ENCODE measurements at places on chromosomes 5 and 9.

- DNase-seq, result no peak
These were observed 728.3 kb upstream of the SEMA6A start for GRCh38 chr5:117302949-117303348.

- DNase-seq, result no peak
These were observed 78.0 kb downstream of the WNK2 start for GRCh38 chr9:93261735-93262523.

- no peak for DNase-seq
These were observed 90.9 kb upstream of the SLCO6A1 start for GRCh38 chr5:102589661-102590060.

- DNase-seq, result no peak
These were observed 497.0 kb upstream of the TUSC1 start for GRCh38 chr9:26175264-26175663.

GRCh38 chr9:70589571-70590314 is 175.3 kb upstream of the KLF9 start:
- DNase-seq, result no peak

GRCh38 chr5:43555895-43556606 is 826 bp downstream of the PAIP1 start:
- peak; percentile 49 for DNase-seq

- DNase-seq, result peak; percentile 9
These were observed 533.0 kb downstream of the BNC2 start for GRCh38 chr9:16337322-16338029.

DNA sequence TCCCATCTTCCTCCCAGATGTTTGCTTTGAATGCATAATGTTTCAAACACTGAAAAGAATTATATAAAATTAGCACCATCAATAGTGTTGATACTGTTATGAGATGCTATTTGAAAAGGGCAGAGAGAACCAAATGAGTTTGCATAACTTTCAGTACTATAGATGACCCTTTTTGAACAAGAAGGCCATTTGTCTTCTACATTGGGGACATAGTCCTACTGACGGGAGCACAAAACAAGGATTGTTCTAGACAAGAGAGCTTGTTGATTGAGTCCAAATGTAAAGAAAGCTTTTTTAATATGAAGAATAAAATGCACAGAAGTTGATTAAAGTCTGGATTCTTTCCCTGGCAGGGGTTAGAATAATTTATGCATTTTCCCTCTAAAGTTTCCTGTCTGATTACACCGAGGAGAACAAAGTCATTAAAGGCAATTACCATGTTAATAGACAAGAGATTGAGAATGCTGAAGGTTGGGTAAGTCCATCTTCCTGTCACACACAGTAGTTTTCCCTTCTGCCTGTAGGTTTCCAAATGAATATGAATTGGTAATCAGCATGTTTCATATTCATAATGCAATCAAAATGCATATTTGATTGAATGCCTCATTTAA is 32.8 kb upstream of the ADCY2 start:
- DNase-seq, result no peak

DNA sequence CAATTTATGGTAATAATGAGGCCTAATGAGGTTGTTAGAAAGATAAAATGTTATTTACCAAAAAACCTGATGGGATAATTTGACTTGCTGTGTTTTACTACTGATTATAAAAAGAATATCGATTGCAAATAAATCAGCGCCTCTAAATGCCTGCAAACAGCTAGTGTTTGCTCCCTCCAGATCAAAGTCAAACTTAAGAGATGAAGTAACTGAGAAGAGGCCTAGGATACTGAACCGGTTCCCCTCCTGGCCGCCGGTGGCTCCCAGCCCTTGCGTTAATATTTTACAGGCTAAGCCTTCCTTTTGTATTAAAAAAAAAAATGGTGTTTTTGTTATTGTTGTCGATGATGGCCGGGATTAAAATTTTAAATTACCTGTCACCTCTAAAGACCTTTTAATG is 2.6 kb downstream of the IRX1 start:
- DNase-seq, result no peak

GRCh38 chr5:177312649-177313181 is 1.0 kb upstream of the MXD3 start:
- peak; percentile 6 for DNase-seq

- DNase-seq, result no peak
These were observed 6.9 kb downstream of the FGD3 start for GRCh38 chr9:92954049-92954861.

GRCh38 chr9:75452512-75452911 is 364.2 kb downstream of the OSTF1 start:
- DNase-seq, result no peak

DNA sequence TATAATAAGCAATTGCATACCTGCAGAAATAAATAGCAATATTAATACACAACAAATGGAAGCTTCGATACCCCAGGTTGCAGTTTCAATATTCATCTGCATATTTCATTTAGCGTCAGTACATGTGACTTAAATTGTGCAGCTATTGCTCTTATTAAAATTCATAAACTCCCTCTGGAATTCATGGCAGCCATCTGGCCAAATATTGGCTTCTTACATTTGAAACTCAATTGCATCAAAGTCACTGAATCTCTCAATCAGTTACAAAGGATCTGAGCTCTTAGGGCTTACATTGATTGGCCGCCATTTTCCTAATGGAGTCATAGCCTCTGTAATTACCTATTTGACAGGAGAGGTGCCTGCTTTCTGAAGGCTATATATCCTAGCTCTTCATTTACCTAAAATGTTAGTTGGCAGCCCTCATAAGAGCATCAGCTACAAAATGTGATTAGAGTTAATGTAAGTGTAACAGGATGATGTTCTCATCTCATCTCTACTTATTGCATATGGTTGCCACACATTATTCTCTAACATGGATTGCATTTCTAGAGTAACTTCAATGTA is 453.5 kb downstream of the CAAP1 start:
- DNase-seq, result no peak

GRCh38 chr5:90741022-90741564 is 182.5 kb downstream of the ADGRV1 start:
- no peak for DNase-seq

- DNase-seq, result no peak
These were observed 52.9 kb upstream of the VLDLR start for GRCh38 chr9:2568689-2569088.

GRCh38 chr9:123954518-123955280 is 24.8 kb upstream of the DENND1A start:
- DNase-seq, result no peak

GRCh38 chr5:170570476-170570875 is 66.7 kb downstream of the KCNIP1 start:
- peak; percentile 64 for DNase-seq

- no peak for DNase-seq
These were observed 259.2 kb downstream of the FBXL17 start for GRCh38 chr5:108122702-108123101.

GRCh38 chr5:44919560-44919959 is 110.8 kb downstream of the MRPS30 start:
- DNase-seq, result no peak

DNA sequence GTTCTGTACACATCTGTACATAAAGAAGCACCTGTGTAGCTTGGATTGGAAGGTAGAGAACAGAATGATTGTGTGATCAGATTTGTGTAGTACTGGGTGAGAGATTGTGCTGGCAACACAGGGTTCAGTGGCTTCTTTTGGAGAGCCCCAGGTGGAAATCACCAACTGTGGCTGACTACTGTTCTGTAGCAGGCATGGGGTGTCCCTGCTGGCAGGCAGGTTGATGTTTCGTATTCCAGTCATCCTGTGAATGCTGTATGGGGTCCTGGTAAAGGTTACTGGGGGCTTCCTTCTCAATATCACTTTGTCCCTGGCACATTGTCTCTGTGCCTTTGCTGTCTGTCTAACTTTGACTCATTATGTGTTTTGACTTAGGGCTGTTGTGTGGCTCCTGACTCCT is 5.3 kb downstream of the ASPN start:
- no peak for DNase-seq

DNA sequence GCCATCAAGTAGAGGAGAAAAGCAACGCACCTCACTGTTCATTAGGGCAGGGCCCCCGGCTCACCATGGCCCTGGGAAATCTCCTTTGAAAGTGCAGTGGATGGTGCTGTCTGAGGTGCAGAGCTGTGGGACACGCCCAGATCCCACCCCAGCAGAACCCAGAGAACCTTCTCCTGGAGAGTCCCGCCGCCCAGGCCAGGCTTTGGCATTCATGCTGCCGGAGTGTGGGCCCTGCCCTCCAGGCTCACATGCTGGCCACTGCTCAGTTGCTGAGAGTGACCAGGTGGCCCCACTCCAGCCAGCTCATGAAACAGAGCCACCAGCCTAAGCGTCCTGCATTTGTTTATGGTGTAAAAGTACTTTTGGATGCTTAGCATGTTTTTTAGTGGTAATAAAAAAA is 23.8 kb upstream of the LRRC14B start:
- no peak for DNase-seq

DNA sequence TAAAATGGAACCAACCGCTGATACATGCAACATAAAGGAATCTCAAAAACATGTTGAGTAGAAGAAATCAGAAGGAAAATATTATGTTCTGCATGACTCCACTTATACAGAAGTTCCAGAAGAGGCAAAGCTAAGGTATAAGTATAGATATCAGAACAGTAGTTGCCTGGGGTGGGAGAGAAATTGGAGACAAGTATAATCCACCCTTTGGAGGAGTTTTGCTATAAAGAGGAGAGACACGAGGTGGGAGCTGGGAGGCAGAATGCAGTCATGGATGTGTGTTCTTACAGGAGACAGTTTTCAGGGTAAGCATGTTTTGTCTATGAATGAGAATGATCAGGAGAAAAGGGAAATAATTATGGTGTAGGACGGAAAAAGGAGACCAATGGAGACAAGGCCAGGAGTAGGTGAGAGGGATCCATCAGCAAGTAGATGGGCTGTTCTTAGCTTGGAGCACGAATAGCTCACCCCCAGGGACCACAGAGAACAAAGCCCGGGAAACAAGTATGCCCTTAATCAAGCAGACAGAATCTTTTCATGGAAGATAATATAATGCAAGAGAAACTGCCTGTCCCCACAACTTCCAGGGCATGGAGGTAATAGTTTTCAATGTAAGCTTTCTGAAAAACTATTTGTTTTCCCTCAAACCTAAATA is 72.2 kb downstream of the MED27 start:
- DNase-seq, result no peak

DNA sequence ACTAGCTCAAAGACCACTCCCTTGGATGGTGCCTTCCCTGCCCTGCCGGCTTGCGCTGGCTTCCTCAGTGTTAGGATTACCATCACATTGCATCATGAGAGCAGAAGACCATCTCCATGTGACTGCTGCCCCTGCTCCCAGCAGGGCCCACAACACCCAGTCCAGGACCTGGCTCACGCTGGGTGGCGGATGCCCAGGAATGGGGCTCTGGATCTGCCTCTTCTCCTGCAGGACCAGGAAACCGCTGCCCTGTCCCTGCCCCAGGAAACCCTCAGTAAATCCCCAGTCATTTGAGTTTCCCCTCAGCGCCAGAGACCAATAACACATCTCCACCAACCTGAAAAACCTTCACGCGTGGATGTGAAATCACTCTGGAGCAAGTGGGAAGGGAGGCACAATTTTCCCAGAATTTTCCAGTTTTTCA is 3.3 kb upstream of the RNF44 start:
- no peak for DNase-seq

- no peak for DNase-seq
These were observed 415.8 kb downstream of the SPATA31D1 start for GRCh38 chr9:82404196-82404870.

DNA sequence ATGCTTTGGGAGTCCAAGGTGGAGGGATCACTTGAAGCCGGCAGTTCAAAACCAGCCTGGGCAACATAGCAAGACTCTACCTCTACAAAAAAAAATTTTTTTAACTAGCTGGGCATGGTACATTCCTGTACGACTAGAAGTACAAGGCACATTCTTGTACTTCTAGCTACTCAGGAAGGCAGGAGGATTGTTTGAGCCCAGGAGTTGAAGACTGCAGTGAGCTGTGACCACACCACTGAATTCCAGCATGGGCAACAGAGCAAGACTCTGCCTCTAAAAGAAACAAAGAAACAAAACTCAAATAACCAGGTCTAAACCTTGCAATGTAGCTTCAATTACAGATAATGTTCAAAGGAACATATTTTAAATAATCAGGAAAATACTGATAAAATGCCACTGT is 56.2 kb downstream of the SSBP2 start:
- no peak for DNase-seq

GRCh38 chr9:94827584-94828304 is 101.2 kb downstream of the AOPEP start:
- no peak for DNase-seq

- DNase-seq, result peak; percentile 2
These were observed 137.4 kb downstream of the LPAR1 start for GRCh38 chr9:110900917-110901316.

DNA sequence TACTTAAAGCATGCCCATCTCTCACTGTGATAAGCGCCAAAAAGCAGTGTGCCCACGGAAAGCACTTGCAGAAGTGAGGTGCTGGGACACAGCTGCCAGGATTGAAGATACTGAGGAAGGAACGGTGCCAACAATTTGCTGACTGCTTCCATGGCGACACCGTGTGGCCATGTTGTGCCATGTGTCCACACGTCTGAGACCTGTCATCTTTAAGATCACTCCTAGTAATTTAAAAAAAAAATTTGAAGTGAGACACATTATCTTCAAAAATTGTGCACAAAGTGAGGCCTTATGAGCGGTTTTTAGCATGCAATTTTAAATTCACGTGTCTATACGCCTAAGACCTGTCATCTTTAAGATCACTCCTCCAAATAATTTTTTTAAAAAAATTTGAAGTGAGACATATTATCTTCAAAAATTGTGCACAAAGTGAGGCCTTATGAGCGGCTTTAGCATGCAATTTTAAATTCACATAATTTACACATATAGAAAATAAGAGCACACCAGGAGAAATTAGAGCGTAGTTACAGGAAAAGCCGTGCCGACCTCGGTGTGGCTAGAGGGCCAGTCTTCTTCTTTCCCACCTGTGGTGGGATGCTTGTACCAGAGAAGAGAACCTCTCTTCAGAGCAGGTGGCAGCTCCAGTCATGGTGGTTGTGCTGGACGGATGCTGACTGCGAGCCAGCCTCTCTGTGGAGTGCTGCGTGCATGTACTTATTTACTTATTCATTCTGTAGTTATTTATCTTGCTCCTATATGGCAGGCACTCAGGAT is 21.4 kb upstream of the FLT4 start:
- DNase-seq, result peak; percentile 4

- no peak for DNase-seq
These were observed 13.2 kb upstream of the LNPEP start for GRCh38 chr5:96922499-96923244.

DNA sequence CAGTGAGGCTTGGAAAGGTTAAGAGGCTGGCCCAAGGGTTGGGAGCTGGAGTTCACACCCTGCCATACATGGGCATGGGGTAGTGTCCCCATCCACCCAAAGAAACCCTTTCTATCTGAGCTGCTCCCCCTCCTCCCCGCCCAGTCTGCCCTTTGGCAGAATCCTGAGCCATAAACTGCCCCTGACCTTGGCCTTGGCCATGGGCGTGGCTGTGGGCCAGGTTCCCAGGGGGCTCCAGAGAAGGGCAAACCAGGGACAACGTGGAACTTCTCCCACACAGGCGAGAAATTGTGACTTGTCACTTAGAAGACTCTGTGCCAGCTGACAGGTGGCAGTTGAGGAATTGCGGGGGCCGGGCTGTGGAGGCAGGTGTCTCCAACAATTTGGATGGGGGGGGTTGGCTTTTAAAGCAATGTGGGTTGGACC is 4.8 kb downstream of the FAM78A start:
- DNase-seq, result no peak

Measured in NCI-H2171 (cell line).